ENCODE measurements at places on chromosomes 2 and 18.
A peak's percentile ranks its signal among the peaks of the same experiment; 100 is the strongest.

DNA sequence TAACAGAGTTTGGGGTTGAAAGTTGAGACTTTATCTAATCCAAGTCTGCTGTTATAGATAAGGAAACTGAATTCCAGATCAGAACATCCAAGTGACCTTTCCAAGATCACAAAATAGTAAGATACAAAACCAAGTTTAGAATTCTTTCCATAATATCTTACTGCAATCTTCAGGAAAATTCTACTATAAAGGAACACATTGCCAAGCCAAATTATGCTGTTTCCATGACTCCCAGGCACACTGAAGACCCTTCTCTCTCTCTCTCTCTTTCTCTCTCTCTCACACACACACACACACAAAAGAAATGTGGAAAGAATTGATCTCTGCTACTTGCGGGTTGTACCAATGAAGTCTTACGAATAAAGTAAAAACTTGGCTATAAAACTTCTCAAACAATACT is 398.4 kb downstream of the METTL4 start:
- peaks cover 4% of the 10 kb centered on the region for H3K4me1 ChIP-seq
- H3K36me3 ChIP-seq = no peaks in the 10 kb centered on the region
- no peak overlapping the region for H3K27ac ChIP-seq

- no peak for DNase-seq
- H3K4me1 ChIP-seq = peaks cover 5% of the 10 kb centered on the region
- no peak overlapping the region for H3K27ac ChIP-seq
- H3K27me3 ChIP-seq = no peaks in the 10 kb centered on the region
Observed at GRCh38 chr2:189782221-189782671, 1.9 kb downstream of the ORMDL1 start.

DNA sequence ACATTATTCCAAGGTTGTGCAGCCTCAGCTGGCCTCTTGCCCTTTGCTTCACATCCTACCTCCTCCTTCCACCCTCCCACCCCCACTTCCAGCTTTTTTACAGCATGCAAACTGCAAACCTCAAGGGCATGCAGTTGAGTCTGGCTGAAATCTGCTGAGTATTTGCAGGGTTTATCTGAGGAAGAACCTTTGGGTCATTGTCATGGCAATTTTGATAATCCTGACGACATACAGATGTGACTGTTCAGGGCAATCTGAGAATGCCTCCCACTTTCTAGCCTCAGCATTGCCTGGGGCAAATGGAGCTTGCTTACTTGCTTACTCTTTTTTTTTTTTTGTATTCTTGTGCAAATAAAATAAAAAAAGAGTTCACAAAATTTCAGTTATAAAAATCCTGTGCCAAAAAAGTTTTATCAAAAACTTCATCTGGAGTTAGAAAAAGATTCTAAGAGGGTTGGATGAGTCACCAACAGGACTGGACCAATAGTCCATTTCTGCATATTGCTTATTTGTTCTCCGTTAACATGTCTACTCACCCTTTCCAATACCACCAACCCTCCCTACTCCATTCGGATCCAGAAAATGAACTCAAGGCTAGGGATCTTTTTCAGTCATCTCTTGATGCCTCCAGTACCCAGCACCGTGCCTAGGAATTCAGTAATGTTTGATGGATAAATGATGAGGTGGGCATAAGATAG is 23.6 kb upstream of the LHCGR start:
- peak; percentile 24 for DNase-seq
- no peaks in the 10 kb centered on the region for H3K4me1 ChIP-seq
- no peaks in the 10 kb centered on the region for H3K27me3 ChIP-seq
- no peak overlapping the region for H3K27ac ChIP-seq
- no peaks in the 10 kb centered on the region for H3K36me3 ChIP-seq

- no peaks in the 10 kb centered on the region for H3K4me1 ChIP-seq
- H3K36me3 ChIP-seq = peaks cover 2% of the 10 kb centered on the region
- H3K4me3 ChIP-seq = no peak overlapping the region
- H3K27ac ChIP-seq = no peak overlapping the region
Observed at GRCh38 chr2:96198921-96199320, 9.7 kb downstream of the STARD7 start.

DNA sequence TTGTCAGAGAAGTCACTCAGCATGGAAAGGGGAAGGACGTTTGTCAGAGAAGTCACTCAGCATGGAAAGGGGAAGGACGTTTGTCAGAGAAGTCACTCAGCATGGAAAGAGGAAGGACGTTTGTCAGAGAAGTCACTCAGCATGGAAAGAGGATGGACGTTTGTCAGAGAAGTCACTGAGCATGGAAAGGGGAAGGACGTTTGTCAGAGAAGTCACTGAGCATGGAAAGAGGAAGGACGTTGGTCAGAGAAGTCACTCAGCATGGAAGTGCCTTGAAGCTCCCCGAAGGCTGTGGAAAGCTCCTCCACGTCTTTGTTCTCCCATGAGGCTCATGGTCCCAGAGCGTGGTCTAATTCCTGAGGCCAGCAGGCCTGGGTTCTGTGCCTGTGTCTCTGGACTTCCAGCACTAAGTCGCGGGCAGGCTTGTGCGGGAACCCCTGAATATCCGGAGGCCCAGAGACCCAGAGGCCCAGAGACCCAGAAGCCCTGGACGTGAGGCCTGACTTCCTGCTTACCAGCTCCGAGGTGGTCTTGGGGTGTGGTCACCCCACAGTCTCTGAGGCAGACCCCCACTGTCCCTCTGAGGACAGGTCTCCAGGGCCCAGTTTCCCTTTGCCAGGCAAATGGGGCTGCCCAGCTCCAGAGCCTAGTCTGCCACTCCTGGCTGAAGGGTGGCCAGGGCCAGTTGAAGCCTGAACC is 70.4 kb upstream of the TWIST2 start:
- no peaks in the 10 kb centered on the region for H3K36me3 ChIP-seq
- no peaks in the 10 kb centered on the region for H3K4me1 ChIP-seq

DNA sequence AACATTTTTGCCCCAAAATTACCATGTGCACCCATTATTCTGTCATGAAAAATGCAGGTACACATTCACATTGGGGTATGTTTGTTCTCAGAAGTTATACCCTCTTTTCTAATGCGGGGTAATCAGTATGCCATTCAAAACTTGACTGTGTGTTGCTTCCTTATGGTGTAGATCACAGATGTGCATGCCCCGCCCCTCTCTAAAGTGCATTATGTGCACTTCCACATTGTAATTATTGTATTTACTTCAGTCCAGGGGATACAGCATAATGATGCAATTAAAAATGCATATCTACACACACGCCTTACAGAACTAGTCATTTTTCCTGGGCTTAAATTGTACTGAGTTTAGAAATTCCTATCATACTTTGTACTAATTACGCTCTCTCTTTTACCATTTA is 48.8 kb downstream of the SLC9A2 start:
- H3K36me3 ChIP-seq = no peaks in the 10 kb centered on the region
- H3K4me1 ChIP-seq = no peaks in the 10 kb centered on the region
- H3K27ac ChIP-seq = no peak overlapping the region
- H3K27me3 ChIP-seq = no peaks in the 10 kb centered on the region
- DNase-seq = no peak

- H3K27me3 ChIP-seq = no peaks in the 10 kb centered on the region
- DNase-seq = peak; percentile 13
- no peak overlapping the region for H3K27ac ChIP-seq
- no peaks in the 10 kb centered on the region for H3K36me3 ChIP-seq
- H3K4me3 ChIP-seq = no peak overlapping the region
Observed at GRCh38 chr2:31028417-31028816, 109.8 kb downstream of the GALNT14 start.

- DNase-seq = no peak
- peak overlapping the region; percentile 83 for H3K27ac ChIP-seq
- H3K27me3 ChIP-seq = no peaks in the 10 kb centered on the region
- peak overlapping the region; percentile 93 for H3K4me3 ChIP-seq
- no peaks in the 10 kb centered on the region for H3K36me3 ChIP-seq
Observed at GRCh38 chr18:26091047-26091630, 726 bp upstream of the SS18 start.

GRCh38 chr2:44731505-44731904 is 210.0 kb upstream of the SIX3 start:
- no peaks in the 10 kb centered on the region for H3K4me1 ChIP-seq
- no peak overlapping the region for H3K27ac ChIP-seq
- H3K27me3 ChIP-seq = no peaks in the 10 kb centered on the region
- no peak overlapping the region for H3K4me3 ChIP-seq

GRCh38 chr2:113977060-113977659 is 87.3 kb downstream of the ACTR3 start:
- no peaks in the 10 kb centered on the region for H3K27me3 ChIP-seq
- no peaks in the 10 kb centered on the region for H3K36me3 ChIP-seq
- H3K4me1 ChIP-seq = no peaks in the 10 kb centered on the region
- no peak for DNase-seq
- no peak overlapping the region for H3K27ac ChIP-seq

DNA sequence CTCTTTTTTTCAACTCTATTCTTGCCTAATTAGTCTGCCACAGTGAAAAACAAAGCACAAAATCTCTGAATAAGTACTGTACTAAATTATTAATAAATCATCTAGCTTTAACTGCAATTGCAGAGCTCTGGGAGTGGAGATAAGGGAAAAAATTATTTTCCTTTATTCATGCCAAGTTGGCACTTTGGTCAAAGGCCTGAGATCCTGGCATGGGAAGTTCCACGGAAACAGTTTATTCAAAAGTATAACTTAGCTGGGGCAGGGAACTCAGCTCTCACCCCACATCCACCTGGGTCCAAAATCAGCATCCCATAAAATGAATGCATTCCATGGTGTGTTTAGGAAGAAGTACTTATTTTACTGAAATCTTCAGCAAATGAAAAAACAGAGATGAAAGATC is 185.2 kb upstream of the APCDD1 start:
- no peaks in the 10 kb centered on the region for H3K27me3 ChIP-seq
- H3K27ac ChIP-seq = no peak overlapping the region
- H3K36me3 ChIP-seq = no peaks in the 10 kb centered on the region
- no peak overlapping the region for H3K4me3 ChIP-seq
- no peak for DNase-seq

DNA sequence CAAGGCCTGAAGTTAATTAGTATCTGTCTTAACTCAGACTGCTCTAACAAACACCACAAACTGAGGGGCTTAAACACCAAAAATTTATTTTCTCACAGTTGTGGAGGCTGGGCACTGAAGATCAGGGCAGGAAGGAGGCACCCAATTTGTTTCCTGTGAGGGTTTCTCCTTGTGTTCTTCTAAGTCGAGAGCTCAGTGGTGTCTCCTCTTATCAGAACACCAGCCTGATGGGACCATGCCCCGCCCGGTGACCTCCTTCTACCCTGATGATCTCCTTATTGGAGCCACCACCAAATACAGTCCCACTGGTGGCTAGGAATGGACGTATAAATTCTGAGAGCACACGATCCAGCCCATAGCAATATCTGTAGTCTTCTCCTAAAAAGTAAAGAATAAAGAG is 20.5 kb downstream of the TMEM18 start:
- H3K4me1 ChIP-seq = no peaks in the 10 kb centered on the region
- H3K4me3 ChIP-seq = no peak overlapping the region
- DNase-seq = no peak
- no peak overlapping the region for H3K27ac ChIP-seq
- H3K27me3 ChIP-seq = no peaks in the 10 kb centered on the region
- no peaks in the 10 kb centered on the region for H3K36me3 ChIP-seq

DNA sequence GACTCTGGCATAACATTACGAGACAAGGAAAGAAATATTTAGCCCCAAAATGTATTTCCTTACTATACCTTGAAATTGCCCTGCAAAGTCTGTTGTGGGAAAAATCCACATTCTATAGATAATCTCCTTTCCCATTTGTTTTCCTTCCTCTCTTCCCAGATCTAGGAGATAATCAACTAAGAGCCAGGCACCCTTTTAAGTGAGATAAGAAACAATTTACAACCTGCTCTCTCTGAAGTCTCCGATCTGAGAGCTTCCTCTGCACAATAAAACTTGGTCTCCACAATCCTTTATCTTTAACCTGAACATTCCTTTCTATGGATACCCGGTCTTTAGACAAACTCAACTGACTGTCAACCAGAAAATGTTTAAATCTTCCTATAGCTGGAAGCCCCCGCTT is 1160.7 kb upstream of the NRXN1 start:
- H3K4me3 ChIP-seq = no peak overlapping the region
- peak overlapping the region; percentile 61 for H3K27ac ChIP-seq
- peak; percentile 81 for DNase-seq
- H3K27me3 ChIP-seq = no peaks in the 10 kb centered on the region
- no peaks in the 10 kb centered on the region for H3K36me3 ChIP-seq
- H3K4me1 ChIP-seq = peaks cover 2% of the 10 kb centered on the region

DNA sequence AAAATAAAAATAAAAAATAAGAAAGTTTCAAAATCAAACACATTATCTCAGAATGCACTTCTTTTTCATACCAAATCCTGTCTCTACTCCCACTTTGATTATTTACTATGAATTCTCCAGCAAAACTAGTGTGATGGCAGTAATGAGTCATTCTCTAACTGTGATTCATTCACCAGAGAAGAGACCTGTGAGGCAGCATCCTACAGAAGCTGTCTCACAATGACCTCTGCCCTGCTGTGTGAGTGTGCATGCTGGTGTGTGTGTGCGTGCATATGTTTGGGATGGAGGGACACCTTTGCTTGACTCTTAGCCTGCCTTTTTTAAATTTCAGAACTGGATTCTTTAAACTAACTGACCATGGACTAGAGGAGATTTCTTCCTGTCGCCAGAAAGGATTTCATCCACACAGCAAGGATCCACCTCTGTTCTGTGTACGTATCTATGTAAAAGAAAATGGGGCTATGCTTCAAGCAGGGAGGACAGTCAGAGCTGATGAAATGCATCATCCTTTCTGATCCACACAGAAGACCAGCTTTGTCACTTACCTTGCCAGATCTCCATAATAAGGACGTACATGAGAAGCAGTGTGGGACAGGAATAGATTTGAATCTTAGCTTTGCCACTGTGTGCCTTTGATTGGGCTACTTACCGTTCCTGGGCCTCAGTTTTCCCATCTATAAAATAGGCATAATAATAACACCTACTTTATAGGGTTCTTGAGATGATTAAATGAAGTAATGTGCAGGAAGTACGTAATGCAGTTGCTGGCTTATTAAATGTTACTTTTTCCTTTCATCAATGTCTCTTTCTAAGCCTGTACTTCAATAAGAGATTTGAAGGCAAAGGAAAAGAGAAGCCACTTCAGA is 31.2 kb downstream of the STAMBP start:
- no peak overlapping the region for H3K4me3 ChIP-seq
- no peaks in the 10 kb centered on the region for H3K4me1 ChIP-seq
- DNase-seq = peak; percentile 21
- no peaks in the 10 kb centered on the region for H3K27me3 ChIP-seq
- H3K36me3 ChIP-seq = peaks cover 3% of the 10 kb centered on the region
- H3K27ac ChIP-seq = no peak overlapping the region

- no peak overlapping the region for H3K4me3 ChIP-seq
- no peak overlapping the region for H3K27ac ChIP-seq
- H3K4me1 ChIP-seq = no peaks in the 10 kb centered on the region
- DNase-seq = no peak
- no peaks in the 10 kb centered on the region for H3K36me3 ChIP-seq
Observed at GRCh38 chr18:77547757-77548156, 298.1 kb downstream of the GALR1 start.

GRCh38 chr18:79071503-79072210 is 2.5 kb downstream of the ATP9B start:
- no peaks in the 10 kb centered on the region for H3K36me3 ChIP-seq
- H3K4me1 ChIP-seq = peaks cover 2% of the 10 kb centered on the region
- no peak overlapping the region for H3K4me3 ChIP-seq
- no peaks in the 10 kb centered on the region for H3K27me3 ChIP-seq
